MG63 (cell line): ENCODE measurements at places on chromosomes 5 and 9. TPM values are rescaled to one million over a fixed set of nuclear protein-coding genes. Genes with fewer than 3 reads are reported as not detected.

DNA sequence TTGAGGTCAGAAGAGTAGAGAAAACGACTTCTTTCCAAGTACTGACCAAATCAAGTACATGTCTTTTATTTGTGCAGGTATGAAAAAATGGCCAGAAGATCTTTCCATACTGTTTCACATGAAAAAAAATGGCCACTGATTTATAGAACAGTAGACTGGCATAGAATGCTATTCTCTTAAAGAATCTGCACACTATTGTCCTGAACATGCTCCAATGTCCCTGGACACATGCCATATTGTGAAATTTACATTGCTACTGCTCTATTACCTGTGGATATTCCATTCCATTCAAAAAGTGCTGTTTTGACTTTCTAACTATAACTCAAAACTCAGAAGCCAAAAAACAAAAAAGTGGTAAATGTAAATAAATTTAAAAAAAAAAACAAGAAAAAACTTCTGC is 60.6 kb downstream of the FBXL17 start:
- no peak for DNase-seq

The PDE4D gene
- 1.6 and 3.1 TPM in 2 replicates for total RNA-seq

The GZMA gene
- total RNA-seq: not detected in 2 replicates

GRCh38 chr5:134490925-134491271 is 34.6 kb upstream of the JADE2 start:
- no peak for DNase-seq

GRCh38 chr9:95650720-95651119 is 133.9 kb upstream of the PTCH1 start:
- DNase-seq: no peak

DNA sequence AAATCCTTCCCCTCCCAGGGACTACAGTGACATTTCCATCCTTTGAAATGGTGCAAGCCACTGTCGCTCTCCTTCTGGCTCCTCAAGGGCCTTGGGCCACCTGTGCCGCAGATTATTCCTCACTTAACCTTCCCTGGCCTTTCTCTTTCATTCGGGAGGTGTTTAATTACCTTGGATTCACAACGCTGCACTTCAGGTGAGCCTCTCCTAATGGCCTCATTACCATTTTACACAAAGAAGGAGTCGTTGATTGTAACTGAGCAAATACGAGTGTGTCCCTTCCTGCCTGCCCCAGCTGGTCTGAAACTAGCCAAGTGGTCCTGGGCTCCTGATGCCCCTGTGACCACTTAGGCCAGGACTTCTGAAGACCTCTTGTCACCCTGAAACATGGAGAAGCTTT is 205.0 kb downstream of the CRB2 start:
- DNase-seq: no peak

DNA sequence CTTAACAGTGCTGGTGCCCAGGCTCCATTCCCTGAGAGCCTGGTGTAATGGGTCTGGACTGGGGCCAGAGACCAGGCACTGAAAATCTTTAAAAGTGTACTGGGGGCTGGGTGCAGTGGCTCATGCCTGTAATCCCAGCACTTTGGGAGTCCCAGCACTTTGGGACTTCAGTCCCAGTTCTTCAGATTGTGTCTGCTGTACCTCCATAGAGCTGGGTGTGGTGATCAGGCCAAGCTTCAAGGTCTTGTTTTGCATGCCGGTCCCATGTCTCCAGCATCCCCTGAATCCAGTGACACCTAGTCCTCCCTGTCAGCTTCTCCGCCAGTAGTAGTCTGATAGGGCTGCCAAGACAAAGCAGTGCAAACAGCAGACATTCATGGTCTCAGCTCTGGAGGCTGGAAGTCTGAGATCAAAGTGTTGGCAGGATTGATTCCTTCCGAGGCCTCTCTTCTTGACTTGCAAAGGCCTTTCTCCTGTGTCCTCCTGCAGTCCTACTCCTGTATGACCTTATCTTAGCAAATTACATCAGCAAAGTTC is 108.2 kb downstream of the SYK start:
- DNase-seq: no peak

DNA sequence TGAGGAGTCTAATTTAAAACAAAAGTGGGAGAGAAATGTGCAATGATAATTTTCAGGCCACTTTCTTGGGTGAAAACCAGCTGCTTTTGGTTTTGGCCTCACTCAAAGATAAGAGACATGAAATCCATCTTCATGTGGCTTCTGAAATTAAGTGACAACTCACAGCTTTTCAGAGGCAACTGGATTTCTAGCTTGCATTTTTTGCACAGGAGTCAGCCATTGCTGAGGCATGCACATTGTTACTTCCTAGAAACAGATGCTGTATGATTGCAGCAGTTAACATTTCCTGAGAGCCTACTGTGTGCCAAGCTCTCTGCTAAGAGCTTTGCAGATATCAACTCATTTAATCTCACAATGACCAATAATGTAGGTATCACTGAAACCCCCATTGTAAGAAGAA is 562.6 kb downstream of the NR2F1-AS1 start:
- DNase-seq: no peak

The SMIM33 gene
- not detected in 2 replicates for total RNA-seq

The SARDH gene
- total RNA-seq: 0.66 TPM in 1 of 2 replicates, not detected in the other

DNA sequence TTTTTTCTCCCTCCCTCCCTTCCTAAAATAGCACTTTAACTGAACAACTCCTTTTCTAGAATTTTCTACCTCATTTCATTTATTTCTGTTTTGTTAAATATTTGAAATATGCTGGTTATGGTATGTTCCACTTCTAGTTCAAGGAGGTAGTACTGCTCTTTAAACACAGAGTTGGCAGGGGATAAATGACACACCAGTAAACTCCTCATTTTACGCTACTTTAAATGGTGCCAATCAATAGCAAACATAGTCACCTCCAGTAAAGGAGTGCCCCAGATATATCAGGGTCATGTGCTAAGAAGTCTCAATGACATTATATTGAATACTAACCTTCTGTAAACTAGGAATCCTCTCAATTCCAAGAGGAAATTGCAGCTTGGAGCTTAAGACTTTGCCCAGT is 56.9 kb downstream of the MYO10 start:
- DNase-seq: no peak

The DMRTA1 gene
- not detected in 2 replicates for total RNA-seq

DNA sequence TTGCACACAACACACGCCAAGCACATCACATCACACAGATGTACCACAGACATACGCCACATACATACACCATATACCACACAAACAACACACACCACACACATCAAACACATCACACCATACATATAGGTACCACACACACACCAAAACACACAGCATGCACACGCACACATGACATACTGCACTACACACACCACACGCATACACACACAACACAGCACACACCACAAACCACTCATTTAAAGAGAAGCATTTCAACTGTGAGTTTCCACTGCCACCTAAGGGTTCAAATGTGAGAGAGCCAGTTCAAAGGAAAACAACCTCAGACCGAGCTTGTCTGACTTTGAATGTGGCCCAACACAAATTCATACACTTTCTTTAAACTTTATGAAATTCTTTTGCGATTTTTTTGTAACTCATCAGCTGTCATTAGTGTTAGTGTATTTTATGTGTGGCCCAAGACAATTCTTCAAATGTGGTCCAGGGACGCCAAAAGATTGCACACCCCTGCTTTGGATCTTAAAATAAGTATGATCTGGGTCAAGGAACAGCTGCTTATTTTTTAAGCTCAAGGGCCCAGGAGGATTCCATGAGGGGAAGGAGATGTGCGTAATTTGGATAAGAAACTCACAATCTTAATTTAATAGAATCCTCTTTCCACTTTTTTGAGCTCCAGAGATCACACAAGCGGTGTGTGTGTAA is 494.6 kb downstream of the GADD45G start:
- no peak for DNase-seq

DNA sequence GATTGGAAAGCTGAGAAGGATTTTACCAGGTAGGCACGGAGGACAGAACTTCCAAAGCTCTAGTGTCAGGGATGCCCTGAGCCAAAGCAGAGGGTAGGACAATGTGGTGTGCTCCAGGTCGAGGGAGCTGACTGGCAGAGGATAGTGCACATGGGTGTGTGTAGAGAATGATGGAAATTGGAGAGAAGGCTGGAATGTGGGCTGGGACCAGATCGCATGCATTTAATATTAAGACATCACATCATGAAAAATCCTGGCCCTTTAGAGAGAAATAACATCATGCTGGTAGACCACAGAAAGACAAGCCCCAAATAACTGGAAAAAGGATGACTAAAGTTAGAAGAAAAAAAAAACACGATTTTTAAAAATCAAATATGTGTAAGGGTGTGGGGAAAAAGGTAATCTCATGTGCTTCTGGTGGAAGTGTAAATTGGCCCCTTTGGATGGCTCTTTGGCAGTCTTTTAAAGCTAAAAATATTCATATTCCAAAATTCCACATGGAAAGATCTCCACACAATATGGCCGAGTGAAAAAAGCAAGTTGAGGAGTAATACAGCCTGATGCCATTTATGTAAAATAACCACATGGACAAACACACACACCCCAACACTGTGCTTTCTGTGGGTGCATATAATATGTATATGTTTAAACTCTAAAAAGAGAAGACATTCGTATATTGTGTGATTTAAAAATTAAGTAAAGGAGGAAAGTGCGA is 67.0 kb upstream of the TGFBR1 start:
- DNase-seq: no peak

The RANBP3L gene
- not detected in 2 replicates for total RNA-seq

DNA sequence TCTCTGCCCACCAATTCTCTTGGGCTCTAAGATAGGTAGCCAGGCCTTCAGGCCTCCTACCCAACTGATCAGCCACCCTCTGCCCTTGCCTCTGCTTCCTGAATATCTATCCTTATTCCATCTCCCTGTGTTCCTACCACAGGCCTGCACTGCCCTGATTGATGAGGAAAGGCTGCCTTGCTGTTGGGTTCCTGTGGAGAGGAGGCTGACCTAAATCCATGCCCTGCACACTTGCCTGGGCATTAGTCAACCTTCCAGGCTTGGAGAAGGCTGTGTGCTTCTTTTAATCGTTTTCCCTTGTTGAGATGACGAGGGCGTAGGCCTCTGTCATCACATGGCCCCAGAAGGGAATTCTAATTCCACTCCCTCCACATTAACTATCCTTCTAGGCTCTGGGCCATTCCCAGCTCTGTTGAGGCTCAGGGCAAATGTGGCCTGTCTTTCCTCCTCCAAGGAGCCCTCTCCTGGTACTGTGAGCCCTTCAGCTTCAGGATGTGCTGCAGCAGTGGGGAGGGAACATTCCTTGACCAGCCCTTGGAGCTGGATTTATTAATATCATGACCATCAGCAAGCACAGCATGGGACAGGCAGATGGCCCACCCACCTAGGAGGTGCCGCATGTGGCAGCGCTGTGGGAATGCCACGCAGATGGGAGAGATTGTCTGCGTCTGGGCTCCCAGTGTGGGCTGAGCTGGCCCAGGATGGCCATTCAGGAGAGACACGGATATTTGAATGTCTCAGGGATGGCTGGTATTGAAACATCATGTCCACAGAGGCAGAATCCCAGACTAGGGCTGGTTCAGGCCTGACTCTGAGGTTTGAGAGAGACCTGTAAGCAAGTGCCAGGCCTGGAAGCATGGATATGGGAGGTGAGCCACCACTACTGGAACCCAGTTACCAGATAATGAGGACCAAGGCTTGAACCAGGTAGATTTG is 40.9 kb downstream of the ANGPTL2 start:
- DNase-seq: no peak

DNA sequence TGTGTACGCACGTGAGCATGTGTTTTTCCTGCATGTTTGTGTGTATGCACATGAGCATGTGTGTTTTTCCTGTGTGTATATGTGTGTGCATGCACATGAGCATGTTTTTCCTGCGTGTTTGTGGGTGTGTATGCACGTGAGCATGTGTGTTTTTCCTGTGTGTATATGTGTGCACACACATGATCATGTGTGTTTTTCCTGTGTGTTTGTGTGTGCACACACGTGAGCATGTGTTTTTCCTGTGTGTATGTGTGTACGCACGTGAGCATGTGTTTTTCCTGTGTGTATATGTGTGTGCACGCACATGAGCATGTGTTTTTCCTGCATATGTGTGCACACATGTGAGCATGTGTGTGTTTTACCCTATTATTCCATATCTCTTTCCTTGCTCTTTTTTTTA is 205.9 kb downstream of the TRIO start:
- no peak for DNase-seq

DNA sequence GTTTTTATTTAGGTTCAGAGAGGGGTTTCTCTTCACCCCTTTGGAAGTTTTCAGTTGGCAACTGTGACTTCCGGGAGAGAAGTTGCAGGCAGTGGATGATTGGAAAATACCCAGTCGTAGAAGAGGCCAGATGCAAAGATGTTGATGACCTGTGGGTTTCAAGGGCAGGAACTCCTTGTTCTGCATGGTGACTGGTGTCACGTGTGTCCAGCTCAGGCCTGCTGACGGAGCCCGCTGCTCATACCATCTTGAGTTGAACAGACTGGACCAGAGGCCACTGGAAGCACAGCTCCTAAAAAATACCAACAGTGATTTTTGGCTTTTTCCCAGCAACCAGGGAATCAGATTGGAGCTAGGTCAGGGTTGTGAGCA is 243.9 kb upstream of the KLF4 start:
- DNase-seq: peak; percentile 50

DNA sequence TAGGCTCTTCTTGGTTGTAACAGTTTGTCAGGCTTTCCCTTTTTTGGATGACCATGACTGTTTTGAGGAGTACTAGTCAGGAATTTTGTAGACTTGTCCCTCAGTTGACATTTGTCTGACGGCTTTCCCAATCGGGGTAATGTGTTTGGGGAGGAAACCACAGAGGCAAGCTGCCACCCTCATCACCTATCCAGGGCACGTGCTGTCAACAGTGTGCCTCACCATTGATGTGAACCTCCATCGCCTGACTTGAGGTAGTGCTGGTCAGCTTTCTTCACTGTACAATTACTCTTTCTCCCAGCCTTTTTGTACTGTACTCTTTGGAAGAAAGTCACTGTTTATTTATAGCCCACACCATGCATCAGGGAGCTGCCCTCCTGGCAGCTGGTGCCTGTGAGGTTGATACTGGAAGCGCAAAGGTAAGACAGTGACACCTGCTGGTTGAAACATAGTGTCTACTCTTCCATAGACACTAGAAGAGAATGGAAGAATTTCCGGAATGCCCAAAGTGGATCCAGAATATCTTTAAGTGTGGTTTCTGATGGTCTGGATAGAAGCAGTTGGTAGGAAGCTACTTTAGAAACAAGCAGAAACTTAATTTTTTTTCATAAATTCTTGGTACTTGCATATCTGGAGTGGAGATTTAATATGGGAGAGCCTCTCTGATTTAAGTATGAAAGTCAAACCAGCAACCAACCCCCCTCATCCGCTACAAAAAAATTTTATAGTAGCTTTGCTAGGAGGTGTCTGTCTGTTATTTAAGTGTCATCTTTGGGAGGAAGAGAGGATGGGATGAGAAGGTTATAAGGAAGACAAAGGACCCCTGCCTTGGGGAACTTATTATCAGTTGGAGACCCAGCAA is 69.3 kb downstream of the SNX30 start:
- peak; percentile 51 for DNase-seq

GRCh38 chr5:24750355-24750754 is 105.6 kb upstream of the CDH10 start:
- no peak for DNase-seq

DNA sequence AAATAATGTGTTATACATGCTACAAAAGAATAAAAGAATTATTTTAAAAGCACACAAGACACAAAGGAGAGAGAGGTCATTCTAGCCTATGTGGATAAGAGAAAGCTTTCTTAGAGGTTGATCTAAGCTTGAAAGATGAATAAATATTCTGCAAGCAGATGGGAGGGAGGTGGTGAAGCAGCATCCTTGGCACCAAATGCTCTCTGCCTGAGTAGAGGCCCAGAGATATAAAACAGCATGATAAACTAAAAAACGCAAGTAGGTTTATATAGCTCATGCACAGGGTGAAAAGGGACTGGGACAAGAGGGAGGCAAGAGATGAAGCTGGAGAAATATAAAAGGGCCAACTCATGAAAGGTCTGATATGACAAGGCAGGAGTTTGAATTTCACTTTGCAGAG is 283.2 kb upstream of the POU5F2 start:
- no peak for DNase-seq

The LOX gene
- total RNA-seq: 334 and 360 TPM in 2 replicates

GRCh38 chr5:15993334-15993733 is 186.3 kb downstream of the MARCHF11 start:
- no peak for DNase-seq
